ENCODE measurements at places on chromosomes 4 and X.

DNA sequence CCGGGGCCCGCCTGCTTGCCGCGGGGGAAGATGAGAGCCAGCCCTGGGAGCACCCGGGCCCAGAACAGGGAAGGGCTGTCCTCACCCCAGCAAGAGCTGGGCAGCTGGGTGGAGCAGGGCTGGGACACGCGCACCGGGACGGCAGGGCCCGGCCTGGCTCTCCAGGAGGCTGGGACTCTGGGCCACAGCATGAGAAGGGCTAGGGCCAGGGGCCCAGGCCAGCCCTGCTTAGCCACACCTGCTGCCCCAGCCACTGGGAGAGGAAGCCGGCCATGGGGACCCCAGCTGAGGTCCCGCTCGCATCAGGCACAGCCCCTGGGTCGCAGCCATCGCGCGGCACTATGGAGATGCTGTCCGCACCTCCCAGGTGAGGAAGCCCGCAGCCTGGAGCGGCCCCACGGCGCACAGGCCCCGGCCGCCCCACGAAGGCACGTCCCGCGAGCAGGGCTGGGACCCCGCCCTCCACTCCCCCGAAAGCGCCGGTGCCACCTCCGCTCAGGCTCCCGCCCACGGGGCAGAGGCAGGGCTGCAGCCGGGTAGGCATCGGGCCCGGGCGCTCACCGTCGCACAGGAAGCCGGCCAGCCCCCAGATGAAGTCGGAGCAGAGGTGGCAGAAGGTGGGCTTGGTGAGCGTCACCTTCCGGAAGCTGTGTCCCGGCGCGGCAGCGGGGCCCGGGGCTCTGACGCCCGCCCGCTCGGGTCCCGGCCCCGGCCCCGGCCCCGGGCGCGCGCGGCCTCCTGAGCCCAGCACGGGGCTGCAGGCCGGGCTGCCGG is 531 bp downstream of the DGKQ start:
- no peak for DNase-seq

GRCh38 chr4:155434366-155434765 is 57.6 kb upstream of the MAP9 start:
- no peak for DNase-seq

DNA sequence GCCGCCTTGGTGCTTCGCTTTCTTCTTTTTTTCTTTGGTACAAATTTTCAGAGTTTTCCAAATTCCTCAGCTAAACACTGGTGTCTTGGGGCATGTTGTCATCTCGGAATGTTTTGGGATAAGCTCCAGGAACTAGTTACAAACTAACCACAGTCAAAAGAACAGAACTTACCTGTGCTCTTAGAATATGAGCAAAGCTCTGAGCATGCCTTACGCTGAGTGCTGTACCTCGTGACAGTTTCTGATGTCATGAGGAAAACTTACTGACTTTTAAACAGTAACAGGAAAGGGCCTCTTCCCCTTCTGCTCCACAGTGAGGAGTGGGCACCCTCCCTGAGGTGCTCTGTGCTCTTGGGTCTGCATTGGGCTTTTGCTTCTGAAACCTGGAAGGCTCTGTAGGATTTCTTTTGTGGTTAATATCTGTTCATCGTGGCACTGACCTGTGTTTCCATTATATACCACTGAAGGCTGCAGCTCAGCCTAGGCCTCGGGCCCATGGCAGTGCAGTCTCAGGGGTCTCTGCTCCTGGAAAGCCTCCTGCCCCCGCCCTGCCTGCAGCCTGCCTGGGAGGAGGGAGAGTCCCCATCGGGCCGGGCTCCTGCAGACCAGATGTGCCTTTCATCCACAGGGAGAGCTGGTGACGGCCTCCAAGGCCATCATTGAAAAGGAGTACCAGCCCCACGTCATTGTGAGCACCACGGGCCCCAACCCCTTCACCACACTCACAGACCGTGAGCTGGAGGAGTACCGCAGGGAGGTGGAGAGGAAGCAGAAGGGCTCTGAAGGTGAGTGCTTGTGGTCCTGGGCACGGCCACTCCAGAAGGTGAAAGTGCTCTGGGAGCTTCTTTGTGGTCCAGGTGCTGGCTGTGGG is 48.7 kb downstream of the NOP14 start:
- DNase-seq = no peak

- DNase-seq = no peak
These were observed 7.6 kb downstream of the MAMLD1 start for GRCh38 chrX:150370589-150371312.

- no peak for DNase-seq
These were observed 77.7 kb downstream of the PDK3 start for GRCh38 chrX:24542756-24543155.

DNA sequence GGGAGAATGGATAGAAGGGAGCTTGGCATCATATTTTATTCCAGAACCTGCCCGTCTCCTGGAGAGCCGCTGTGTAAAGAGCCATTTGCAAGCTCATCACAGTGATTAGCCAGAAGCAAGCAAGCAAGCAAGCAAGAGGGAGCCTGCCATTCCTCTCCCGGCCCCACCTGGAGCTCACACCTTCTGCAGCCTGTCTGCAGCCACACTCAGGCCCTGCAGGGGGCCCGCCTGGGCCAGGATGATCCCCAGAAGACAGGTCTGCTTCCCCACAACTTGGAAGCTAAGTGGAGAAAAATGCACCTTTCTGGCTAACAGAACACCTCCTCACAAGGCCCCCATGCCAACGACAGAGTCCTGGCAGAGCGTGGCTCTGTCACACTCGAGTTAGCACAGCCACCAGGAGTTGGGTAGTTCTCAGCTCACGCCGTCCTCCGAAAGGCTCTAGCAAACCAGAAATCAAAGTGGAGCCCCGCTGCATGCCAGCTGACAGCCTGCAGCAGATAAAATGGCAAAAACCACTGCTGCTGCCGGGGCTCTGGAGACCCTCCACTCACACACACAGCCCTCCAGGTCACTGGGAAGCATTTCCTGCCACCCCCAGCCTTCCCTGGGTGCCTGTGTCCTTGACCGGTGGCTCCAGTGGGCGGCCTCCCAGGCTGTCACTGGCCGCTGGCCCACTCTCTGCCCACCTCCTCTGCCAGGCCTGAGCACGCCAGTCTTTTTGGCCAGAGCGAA is 54.9 kb downstream of the DCTD start:
- no peak for DNase-seq

DNA sequence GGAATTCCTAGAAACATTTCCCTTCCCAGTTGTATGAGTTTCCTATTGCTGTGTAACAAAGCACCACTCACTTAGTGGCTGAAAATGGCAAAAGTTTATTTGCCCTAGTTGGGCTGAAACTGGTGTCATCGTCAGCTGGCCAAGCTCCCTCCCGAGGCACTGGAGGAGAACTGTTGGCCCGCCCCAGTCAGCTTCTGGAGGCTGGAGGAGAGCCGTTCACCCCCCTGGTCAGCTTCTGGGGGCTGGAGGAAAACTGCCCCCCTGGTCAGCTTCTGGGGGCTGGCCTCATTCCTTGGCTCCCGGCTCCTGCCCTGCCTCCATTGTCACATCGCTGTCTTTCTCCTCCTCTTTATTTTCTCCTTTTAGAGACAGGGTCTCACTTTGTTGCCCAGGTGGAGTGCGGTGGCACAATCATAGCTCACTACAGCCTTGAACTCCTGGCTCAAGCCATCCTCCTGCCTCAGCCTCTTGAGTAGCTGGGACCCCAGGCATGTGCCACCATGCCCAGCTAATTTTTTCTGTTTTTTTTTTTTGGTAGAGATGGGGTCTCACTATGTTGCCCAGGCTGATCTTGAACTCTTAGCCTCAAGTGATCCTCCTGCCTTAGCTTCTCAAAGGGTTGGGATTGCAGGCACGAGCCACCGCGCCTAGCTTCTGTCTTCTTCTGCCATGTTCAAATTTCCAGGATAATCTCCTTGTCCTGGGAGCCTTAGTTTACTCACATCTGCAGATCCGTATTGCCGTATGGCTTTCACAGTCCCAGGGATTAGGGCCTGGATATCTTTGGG is 3.2 kb downstream of the RGS12 start:
- DNase-seq = no peak

GRCh38 chr4:94274912-94275311 is 67.2 kb downstream of the SMARCAD1 start:
- no peak for DNase-seq

DNA sequence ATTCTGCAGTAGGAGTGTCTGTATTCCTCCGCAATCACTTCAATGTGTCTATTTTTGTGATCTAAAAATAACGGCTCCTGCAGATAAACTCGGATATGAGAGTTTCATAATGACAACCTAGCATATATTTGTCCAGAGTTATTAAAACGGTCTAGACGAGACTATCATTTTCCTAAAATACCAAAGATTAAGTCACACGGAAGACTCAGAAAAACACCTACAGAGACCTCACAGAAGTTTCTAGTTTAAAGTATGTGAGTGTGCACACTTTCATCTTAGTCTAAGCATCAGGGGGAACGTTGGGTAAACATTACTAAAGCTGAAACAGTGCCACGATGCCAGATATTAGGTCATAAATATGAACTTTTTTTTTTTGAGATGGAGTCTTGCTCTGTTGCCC is 156.9 kb downstream of the AFAP1 start:
- no peak for DNase-seq

GRCh38 chrX:19849464-19850080 is 37.8 kb downstream of the SH3KBP1 start:
- no peak for DNase-seq

- no peak for DNase-seq
These were observed 2.6 kb upstream of the BEX1 start for GRCh38 chrX:103066606-103067005.

GRCh38 chr4:149291463-149291862 is 524.2 kb downstream of the IQCM start:
- DNase-seq = no peak

- no peak for DNase-seq
These were observed 128.3 kb downstream of the MANBA start for GRCh38 chr4:102632241-102633065.

DNA sequence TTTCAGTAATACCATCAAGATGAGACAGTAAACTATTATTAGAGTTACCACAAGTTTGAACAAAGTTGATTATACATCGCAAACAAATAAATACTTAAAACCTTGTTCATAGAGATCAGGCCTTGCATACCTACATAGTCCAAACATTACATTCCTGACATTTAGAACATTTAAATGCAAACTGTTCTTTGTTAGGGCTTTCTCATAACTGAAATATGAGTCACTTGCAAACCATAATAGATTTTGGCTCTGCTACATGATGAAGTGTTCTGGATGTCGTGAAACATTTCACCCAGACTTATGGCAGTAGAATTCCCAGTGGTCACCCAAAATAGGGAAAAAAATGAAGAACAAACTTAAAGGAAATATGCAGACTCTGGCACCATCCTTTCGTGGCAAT is 75.0 kb downstream of the FAT4 start:
- DNase-seq = no peak

GRCh38 chrX:108224727-108225621 is 133.4 kb downstream of the ATG4A start:
- DNase-seq = no peak

GRCh38 chr4:140581078-140581477 is 12.3 kb upstream of the UCP1 start:
- DNase-seq = no peak

- no peak for DNase-seq
These were observed 84.3 kb downstream of the MGST2 start for GRCh38 chr4:139749835-139750498.

GRCh38 chr4:78644063-78644691 is 92.6 kb downstream of the ANXA3 start:
- DNase-seq = no peak

- DNase-seq = no peak
These were observed 90.7 kb upstream of the DCLK2 start for GRCh38 chr4:149987330-149988086.

DNA sequence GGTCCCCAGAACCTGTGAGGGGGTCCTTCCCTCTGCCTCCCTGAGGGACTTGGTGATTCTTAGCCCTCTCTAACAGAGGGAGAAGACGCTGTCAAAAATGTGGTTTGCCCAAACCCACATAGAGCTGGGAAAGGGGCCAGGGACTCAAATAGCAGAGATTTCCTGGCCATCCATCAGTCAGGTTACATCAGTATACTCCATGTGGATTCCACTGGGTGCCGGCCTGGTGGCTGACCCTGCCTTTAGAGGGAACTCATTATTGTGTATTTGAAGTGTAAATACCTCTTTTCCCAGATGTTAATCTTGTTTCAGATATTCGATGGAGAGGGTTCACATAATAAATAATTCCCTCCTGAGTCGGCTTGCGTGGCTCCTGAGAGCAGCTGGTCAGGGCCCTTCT is 130.3 kb downstream of the TBL1X start:
- no peak for DNase-seq

DNA sequence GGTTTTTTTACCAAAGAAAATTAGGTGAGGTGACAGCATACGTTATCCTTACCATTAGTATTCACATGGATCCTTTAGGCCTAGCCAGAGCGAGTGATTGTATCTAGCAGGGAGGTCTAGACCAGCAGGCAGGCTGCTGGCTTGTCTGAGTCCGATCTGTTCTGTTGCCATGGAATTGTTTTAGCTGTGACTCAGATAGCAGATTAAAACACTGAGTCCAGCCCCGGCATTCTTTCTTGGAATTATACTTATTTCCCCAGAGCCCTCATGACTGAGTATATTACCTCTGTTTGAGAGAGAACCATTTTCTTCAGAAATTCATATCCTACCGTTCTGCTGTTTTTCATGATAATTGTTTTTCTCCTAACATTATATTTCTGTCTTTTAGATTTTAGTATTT is 37.4 kb downstream of the OCRL start:
- no peak for DNase-seq

- no peak for DNase-seq
These were observed 49.4 kb downstream of the C4orf46 start for GRCh38 chr4:158622251-158622650.

- DNase-seq = no peak
These were observed 29.2 kb downstream of the VCX2 start for GRCh38 chrX:8141896-8142295.

DNA sequence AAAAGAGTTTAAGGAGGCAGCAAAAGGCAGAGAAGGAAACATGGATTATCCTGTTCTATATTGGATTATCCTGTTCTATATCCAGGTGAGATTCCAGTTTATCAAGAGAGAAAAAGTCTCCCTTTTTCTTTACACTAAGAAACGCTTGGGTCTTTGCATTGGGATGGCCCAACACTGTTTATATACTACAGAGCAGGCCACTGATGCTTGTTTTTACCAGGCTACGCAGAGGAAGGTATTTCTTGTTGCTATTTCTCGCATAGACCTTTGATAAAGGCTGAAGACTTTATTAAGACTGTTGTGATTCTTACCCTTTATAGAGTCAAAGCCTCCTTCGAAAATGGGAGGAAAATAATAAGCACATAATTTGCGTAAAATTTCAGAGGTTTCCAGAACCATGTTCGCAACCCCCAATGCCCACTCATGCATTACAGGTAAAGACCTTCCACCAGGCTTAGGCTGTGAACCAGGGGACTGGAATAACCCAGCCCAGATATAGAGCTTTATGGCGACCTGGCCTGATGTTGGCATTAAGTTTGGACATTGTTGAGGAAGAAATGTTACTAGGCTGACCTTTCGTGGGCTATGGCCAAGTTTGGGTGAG is 218.3 kb downstream of the PTTG2 start:
- no peak for DNase-seq

GRCh38 chr4:55323375-55323774 is 22.7 kb upstream of the SRD5A3 start:
- no peak for DNase-seq

- no peak for DNase-seq
These were observed 15.5 kb downstream of the SPRY1 start for GRCh38 chr4:123412091-123412505.
